ENCODE measurements at places on chromosomes 3 and 15.

DNA sequence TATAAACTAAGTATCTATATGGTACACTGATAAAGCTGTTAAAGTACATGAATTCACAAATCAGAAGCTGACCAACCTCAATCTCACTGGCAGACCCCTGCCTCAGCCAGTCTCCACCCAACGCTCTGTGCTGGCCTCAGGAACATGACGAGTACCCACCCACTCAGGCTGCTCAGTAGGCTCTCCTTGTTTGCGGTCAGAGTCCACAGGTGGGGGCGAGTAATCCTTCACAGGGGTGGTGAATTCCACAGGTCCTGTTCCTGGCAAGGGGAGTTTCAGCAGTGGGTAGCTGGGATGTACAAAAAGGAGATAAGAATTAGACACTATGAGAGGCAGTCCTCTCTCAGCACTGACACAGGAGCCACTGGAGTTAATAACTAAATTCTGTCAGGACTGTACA is 40.9 kb downstream of the SCAP start:
- no peaks in the 10 kb centered on the region for H3K27me3 ChIP-seq
- H3K36me3 ChIP-seq = peaks cover 37% of the 10 kb centered on the region
- peaks cover 2% of the 10 kb centered on the region for H3K4me1 ChIP-seq
- no peak for DNase-seq
- H3K27ac ChIP-seq = no peak overlapping the region

- no peaks in the 10 kb centered on the region for H3K36me3 ChIP-seq
- no peaks in the 10 kb centered on the region for H3K27me3 ChIP-seq
- H3K4me3 ChIP-seq = no peak overlapping the region
- DNase-seq = no peak
- H3K4me1 ChIP-seq = peaks cover 11% of the 10 kb centered on the region
These were observed 226.2 kb upstream of the TP63 start for GRCh38 chr3:189404797-189405484.

DNA sequence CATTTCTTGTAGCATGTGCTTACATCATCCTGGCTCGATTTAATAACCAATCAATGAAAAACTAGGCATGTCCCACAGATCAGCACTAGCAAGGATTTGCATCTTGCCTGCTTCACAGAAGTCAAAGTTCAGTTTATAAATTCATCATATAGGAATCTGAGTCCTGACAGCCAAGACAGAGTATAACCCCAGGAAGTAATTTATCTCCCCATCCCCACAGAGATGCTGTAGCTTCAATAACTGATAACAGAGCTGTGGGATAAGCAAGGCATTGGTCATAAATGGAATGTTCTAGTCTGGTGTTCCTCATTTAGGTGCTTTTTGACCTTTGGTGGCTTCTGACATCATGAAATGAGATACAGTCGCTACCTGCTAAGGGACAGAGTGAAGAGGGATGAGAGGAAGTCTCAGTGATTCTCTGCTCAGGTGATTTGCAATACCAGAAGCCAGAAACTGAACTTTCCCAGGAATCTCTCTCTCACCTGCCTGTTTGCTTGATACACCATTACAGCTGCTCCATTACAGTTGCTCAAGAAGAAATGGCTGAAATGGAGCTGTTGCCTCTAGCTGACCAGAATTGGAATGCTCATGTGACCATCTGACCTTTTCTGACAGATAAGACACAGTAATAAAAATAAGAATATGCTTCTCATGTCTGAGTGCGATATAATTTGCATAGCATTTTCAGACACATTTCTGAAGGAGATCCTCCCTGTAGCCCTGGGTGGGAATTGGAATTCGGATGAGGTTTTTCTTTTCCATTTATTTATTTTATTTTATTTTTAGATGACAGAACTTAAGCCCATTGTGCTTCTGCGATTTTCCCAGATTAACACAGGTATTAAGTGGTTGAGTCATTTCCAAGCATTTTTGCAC is 217.1 kb upstream of the KCNMB2 start:
- no peak for DNase-seq
- no peak overlapping the region for H3K27ac ChIP-seq
- no peak overlapping the region for H3K4me3 ChIP-seq
- no peaks in the 10 kb centered on the region for H3K4me1 ChIP-seq

GRCh38 chr3:37546876-37547275 is 314.8 kb upstream of the CTDSPL start:
- no peaks in the 10 kb centered on the region for H3K27me3 ChIP-seq
- no peaks in the 10 kb centered on the region for H3K4me1 ChIP-seq
- H3K36me3 ChIP-seq = no peaks in the 10 kb centered on the region
- no peak overlapping the region for H3K27ac ChIP-seq

- H3K4me1 ChIP-seq = peaks cover 77% of the 10 kb centered on the region
- H3K27ac ChIP-seq = peak overlapping the region; percentile 87
- peaks cover 6% of the 10 kb centered on the region for H3K36me3 ChIP-seq
- no peaks in the 10 kb centered on the region for H3K27me3 ChIP-seq
- peak overlapping the region; percentile 73 for H3K4me3 ChIP-seq
These were observed 55.4 kb downstream of the PSMD6 start for GRCh38 chr3:63967675-63968611.

GRCh38 chr3:58683466-58683865 is 16.9 kb upstream of the FAM3D start:
- no peak overlapping the region for H3K4me3 ChIP-seq
- peak; percentile 8 for DNase-seq
- H3K27ac ChIP-seq = no peak overlapping the region
- H3K4me1 ChIP-seq = peaks cover 15% of the 10 kb centered on the region
- H3K36me3 ChIP-seq = no peaks in the 10 kb centered on the region
- H3K27me3 ChIP-seq = peaks cover 8% of the 10 kb centered on the region
